ENCODE measurements at places on chromosomes 11 and 22.

- DNase-seq: no peak
Measured at GRCh38 chr11:43574949-43575912, 105.3 kb upstream of the HSD17B12 start.

- DNase-seq: no peak
Measured at GRCh38 chr11:67079065-67079705, 22.5 kb downstream of the RHOD start.

GRCh38 chr11:107631043-107631442 is 40.1 kb downstream of the ELMOD1 start:
- no peak for DNase-seq

DNA sequence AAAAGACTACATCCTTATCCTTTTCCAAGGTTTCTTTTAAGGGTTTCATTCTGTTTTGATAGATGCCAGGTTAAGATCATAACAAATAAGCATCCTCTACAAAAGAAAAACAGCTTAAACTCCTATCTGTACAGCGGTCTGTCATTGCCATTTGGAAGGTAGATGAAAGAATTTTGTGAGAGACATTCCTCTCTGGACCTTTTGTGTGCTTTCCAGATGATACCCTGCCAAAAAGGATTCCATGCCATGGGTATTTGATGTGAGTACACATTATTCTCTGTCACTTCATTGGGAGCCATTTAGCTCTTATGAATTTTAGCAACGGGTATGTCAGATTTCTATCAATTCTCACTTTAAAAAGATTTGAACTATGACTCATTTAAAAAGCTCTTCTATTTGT is 153.7 kb downstream of the GRIA4 start:
- no peak for DNase-seq

- DNase-seq: no peak
Measured at GRCh38 chr22:30309951-30310741, 16.6 kb downstream of the TBC1D10A start.

- no peak for DNase-seq
Measured at GRCh38 chr22:35044607-35045390, 21.2 kb upstream of the ISX start.

DNA sequence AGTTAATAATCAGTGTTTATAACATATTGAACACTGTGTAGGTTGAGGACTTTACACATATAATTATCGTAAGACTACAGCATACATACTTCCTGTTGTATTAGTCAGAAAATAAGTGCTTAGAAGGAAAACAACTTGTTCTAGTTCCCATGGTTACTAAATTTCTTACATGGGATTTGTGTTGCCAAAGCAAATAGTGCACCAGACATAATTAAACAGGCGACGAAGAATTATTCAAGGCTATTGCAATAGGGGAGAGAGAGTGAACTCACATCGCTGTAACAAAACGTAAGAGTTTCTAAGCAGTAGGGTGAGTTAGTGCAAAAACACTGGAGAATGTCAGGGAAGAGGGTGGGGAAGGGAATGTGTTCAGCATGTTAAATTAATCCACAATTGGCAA is 347.8 kb downstream of the CNTN5 start:
- peak; percentile 24 for DNase-seq

DNA sequence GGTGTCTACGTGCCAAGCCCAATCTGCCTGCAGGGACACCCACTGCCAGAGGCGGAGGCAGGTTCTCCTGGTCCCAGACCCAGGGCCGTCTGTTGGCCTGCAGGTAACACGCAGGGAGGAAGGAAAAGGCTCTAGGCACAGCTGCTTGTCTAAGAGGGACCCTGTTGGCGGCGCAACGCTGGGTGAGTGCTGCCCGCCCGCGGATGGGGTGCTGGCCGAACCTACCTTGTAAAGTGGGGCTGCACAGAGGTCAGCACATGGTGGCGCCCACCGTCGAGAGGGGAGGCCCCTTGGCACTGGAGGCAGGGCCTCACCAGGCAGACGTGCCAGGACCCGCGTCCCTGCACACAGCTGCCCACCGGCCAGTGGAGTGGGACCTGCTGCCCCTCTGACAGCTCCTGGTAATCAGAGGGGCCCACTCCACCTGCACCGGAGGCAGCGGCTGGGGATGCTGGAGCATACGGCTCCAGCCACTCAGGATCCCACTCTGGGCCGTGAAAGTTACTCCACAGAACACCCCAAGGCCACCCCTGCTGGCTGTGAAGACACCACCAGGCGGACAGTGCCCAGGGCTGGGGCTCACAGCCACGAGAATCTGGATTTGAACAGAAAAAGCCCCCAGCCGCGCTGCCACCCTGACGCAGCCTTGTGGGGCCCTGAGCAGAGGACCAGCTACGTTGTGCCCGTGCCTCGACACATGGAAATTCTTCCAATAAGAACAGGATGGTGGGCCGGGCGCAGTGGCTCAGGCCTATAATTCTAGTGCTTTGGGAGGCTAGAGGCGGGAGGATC is 24.0 kb downstream of the TBX1 start:
- DNase-seq: no peak

DNA sequence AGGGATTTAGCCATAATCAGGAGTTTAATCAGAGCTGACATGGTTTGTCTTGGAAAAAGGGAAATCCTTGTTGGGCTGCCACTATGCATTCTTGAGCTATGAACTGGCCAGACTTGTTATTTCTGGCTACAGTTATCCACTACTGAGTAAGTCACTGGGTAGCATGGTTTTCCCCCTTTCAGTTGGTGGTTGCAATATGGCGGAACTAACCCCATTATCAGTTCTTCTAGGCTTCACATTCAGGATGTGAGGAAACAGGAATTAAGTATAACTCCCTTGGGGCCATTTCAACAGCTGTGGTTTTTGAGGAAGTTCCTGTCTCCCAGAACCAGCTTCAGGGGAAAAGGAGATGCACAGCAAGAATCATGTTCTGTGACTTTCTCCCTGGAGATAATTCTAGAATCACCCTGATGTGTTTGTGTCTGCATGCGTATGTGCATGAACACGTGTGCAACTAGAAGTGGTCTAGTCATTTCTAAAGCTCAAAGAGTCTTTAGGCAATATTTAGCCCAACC is 103.0 kb upstream of the CD44 start:
- peak; percentile 92 for DNase-seq

- DNase-seq: peak; percentile 73
Measured at GRCh38 chr22:42444077-42444904, 12.1 kb upstream of the NFAM1 start.

DNA sequence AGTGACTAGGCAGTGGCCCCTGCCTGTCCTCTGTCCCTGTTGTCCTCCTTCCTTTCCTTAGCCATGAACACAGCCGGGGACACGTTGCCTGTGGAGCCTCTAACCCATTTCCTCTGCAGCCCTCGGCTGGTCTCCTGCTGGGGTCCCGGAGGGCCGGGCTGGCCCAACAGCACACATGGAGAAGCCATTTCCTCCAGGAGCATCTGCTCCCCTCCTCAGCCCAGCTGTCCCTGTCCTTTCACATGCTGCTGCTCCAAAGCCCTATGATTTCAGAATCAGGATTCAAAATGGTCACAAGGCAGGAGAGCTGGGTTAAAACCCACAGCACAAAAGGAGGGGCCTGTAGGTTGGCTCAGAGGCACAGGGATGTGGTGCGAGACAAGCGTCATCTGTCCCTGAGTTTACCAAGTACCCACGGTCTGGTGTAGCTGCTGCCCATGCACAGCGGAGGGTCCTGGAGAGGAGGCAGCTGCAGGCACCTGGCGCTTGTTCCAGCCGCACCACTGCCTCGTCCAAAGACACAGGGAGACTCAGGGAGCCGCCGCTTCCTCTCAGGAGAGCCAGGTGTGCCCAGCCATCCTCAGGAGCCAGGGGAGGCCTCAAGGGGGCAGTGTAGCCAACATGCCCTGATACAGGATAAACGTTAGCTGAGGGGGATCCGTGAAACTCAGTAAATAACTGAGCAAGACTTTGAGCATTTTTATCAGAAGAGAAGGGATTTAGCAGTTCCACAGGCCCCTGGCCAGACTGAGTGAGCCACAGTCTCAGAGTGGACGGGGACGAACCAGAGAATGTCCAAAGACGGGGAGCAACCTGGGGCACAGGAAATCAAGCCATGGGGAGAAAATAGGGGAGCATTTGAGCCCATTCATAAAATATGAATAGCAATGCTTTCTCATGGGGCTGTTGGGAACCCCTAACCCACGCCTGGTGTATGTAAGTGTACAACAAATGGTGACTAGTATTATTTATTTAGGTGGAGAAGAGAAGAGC is 3.9 kb upstream of the VSIG10L2 start:
- DNase-seq: peak; percentile 3

GRCh38 chr11:94926698-94927237 is 46.6 kb downstream of the CWC15 start:
- peak; percentile 91 for DNase-seq
